ENCODE measurements at places on chromosomes 6 and 20.

GRCh38 chr6:159059885-159060506 is 15.2 kb upstream of the TAGAP start:
- DNase-seq, result no peak

DNA sequence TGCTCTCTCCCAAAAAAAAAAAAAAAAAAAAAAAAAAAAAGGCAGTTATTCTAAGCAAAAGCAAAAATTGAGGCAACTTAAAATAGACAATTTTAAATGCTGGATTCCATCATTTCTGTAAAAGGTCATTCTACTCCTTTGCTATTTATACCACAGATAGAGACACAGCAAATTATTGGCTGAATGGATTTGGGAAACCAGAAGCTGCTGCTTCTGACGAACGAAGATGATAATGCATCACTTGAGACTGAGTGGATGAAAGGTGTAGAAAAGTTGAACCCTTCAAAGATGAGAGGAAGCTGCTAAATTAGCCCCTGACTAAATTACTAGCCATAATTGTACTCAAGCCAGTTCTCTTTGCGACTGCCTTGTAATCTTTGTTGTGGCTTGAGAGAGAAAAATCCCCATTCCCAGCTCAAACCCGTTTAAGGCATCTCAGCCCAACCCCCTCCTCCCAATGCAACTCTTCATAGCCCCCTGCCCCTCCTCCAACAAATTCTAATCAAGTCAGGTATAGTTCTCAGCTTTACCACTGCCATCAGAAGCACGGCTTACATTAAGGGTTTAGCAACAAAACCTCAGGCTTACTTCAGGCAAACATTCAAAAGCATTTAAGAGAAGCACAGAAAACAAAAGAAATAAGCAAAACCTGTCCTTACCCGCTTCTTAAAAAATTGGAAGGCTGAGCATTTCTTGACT is 1.0 kb downstream of the SGK1 start:
- DNase-seq, result no peak

DNA sequence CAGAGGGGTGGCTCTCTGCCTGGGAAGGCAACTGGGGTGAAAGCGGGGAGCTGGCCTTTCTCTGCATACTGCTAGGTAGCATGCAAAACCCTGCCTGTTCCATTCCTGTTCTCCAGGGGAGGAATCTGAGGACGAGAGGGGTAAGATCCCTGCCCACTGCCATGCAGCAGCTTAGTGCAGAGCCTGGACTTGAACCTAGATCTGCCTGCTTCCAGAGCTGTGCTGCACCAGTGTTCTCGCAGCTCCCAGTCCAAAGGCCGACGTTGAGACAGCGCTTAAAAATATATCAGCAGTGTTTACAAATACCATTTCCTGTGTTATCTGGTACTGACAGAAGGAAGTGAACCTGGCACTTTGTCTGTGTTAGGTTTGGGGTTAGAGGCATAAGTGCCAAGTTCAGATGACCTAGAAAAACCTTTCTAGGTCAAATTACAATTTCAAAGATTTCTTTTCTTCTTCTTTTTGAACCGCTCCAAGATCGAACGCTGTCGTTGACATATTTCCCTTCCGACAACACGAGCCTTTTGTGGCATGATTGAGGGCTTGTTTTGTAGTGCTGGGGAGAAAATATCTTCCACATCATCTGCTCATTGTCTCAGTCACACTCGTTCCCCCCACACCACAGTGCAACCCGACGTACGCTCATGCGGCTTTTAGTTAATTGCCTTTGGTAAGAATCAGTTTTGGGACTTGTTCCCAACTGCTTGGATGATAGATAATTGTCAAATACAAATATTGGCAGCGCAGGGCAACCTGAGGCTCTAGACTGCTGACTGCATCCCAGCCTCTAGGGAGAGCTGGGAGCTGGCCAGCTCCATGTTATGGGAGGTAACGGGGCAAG is 44.6 kb downstream of the TOX2 start:
- DNase-seq, result no peak

DNA sequence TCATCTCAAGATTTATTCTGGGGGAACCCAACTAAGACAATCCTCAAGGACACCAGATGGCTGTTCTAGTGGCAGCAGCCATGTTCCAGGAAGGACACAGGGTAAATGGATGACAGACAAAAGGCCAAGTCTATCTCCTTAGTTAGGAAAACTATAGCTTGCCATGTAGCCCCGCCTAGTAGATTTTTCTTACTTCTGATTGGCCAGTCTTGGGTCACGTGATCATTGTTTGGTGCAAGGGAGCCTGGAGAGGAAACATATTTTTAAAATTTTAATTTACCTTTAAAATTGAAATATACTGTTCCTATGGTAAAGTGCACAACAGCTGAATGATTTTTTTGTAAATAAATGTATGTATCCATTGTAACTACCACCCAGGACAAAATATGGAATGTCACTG is 4.4 kb upstream of the KCNS1 start:
- DNase-seq, result no peak

DNA sequence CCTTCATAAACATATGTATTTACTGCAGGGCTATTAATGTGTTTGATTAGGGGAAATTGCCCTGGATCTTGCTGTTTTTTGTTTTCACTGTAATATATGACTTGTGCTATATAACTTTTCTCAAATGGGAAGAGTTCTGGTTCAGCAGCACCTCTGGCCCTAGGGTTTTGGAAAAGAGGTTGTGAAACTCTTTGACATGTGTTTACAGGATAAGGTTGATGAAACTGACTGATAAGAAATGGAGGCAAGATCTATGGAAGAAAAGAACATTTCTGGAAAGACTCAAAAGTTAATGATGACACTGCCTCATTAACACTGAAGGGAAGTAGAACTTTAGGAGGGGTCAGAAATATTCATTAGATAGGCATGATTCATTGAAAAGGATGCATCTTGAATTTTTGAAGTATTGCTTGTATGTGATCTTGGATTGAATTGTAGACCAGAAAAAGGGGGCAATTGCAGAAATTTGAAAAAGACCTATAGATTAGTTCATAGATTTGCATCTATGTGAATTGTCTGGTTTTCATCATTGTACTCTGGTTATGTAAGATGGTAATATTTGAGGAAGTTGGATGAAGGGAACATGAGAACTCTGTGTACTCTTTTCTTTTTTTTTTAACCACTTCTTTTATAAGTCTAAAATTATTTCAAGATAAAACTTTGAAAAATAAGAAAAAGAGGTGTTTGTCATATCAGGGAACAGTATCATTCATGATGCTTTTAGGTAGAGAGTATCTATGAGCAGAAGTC is 54.0 kb downstream of the UTRN start:
- no peak for DNase-seq

DNA sequence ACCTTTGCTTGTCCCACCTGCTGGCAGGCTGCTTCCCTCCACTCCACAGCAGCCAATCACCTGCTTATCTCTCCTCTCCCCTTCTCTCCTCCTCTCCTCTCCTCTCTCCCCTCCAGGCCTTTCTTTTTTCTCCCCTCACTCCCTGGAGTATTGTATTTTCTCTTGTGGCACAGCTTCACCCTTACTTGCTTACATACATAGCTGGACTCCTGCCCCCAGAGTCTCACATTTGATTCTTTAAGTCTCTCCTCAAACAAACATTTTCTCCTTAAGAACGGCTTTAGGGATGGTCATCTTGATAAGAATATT is 3.6 kb upstream of the LY86 start:
- DNase-seq, result no peak

- no peak for DNase-seq
Measured at GRCh38 chr20:21190869-21191268, 65.0 kb downstream of the KIZ start.

DNA sequence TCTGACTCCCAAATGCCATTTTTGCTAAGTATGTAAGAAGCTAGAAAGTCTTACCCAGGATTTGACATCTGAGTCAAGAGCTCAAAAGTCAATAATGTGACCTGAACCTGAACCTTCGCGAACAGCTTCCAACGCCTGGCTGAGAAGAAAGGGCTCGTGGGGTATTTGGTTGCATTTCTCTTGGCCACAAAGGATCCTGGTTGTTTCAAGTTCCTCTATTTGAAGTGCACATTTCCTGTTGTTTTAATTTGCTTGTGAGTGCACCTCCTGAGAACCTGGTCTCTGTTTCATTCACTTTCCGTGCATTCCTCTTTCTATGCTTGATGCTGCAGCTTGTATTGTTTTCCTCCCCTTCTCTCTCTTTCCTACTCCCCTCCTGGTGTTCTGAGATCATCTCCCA is 212.5 kb downstream of the FOXA2 start:
- no peak for DNase-seq

GRCh38 chr6:80227545-80228105 is 121.2 kb downstream of the BCKDHB start:
- DNase-seq, result no peak

GRCh38 chr6:99979953-99980352 is 14.1 kb downstream of the MCHR2 start:
- no peak for DNase-seq

DNA sequence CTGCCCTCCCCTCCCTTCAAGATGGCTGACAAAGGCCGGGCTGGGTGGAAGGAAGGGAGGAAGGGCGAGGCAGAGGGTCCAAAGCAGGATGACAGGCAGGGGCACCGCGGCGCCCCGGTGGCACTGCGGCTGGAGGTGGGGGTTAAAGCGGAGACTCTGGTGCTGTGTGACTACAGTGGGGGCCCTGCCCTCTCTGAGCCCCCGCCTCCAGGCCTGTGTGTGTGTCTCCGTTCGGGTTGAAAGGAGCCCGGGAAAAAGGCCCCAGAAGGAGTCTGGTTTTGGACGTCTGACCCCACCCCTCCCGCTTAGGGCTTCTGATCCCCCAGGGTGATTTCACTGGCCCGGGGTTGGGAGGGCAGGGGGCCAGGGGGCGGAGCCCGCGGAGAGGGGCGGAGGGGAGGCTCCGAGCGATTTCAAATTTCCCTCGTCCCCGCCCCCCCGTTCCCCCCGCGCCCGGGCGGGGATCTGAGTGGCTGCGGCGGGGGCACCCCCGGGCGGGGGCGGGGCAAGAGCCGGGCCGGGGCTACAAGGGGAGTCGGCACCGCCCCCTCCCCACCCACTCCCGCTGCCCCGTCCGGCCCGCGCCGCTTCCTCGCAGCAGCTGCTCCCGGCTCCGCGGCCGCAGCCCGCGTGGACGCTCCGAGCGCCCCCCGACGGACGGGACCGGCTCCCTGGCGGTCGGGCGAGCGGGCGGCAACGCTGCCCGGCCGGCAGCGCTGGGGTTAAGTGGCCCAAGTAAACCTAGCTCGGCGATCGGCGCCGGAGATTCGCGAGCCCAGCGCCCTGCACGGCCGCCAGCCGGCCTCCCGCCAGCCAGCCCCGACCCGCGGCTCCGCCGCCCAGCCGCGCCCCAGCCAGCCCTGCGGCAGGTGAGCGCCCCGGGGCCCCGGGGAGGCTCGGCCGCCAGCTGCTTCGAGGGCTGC is at the start of gene DNMT3B:
Gene DNMT3B (plus strand): TSS at position 555 of the 923 bp plus-strand sequence. CDS start 17,939 bp downstream, outside the sequence.
- DNase-seq, result peak; percentile 59

GRCh38 chr20:316316-317068 is 8.9 kb upstream of the SOX12 start:
- DNase-seq, result no peak

DNA sequence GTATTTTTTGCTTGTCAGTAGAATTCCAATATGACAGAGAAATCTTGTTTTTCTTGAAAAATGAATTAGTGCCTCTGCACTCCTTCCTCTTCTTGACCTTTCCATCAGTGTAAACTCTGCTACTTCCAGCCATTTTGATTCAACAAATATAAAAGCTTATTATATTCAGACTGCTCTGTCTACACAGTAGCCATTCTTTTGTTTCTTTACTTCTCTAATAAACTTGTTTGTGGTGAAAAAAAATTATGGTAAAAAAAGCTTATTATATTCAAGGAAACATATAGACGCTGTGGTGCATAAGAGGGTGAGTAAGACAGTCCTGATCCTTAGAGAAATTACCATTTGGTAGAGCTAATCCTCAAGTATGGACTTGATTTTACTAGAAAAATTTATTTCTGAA is 11.6 kb downstream of the CAGE1 start:
- no peak for DNase-seq

- DNase-seq, result no peak
Measured at GRCh38 chr20:47216819-47217410, 139.6 kb downstream of the ZMYND8 start.

DNA sequence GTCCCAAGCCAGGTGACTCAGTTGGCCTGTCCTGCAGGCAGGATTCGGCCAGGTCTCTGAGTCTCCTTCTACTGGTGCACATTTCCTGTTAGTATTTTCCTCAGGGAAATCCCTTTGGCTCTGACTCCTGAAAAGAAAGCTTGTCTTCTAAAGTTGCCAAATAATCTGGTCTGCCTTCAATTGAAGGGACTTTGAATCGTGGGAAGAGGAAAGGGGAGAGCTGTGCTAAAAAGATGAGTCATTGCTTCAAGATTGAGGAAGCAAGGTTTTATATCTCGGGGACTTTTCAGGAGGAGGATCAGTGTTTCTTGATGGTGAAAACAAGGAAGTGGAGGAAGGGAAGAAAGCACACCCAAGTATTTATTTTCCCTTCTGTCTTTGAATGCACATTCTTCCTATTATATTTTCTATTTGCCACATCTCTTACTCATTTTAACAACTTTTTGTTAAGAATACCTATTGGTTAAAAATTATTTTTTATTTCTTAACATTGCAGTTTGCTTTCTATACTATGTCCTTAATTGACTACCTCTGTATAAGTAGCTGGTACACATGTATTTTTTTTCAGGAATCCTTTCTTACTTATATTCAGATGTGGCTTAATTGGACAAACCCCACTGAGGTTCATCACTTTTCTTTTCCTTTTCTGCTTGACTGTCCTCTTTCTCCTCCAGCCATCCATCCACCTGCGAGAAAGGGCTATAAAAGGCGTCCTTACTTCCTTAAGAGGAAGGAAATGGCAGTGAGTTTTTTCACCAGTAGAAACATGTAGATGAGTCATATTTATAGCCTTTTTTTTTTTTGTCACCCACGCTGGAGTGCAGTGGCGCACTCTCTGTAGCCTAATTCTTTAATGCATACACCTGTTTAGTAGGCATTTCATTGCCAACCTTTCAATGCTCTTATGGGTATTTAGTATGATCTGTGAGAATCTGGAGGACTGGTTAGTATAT is 15.0 kb upstream of the IFNGR1 start:
- DNase-seq, result no peak

GRCh38 chr6:62265906-62266525 is 20.0 kb downstream of the KHDRBS2 start:
- DNase-seq, result no peak

GRCh38 chr6:14652536-14652935 is 535.0 kb downstream of the CD83 start:
- no peak for DNase-seq

DNA sequence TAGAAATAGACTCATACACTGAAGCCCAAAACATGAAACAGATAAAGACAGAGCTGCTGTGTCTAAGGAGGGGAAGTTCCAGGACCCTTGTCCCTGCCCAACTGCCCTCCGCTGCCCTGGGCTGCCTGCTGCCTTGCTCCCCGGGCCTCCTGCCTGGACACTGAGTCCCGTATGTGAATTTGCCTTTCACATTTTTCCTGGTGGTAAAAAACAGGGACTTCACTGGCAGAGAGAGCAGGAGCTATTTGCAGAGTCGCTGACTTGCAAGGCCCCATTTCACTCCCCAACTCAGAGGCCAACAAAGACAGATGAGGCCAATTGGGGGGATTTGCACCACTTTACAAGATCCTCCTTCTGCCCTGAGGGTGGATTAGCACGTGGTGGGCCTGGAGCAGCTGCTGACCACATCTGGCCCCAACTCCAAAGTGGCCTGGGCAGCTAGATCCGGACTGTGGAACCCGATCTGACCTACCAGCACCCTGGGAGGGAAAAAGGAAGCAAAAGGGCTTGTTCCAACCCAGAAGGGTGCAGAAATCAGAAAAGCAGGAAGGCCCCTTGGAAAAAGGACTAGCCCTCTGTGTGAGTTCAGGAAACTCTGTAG is 61.4 kb downstream of the NOL4L start:
- DNase-seq, result no peak

- no peak for DNase-seq
Measured at GRCh38 chr6:82823361-82823760, 242.3 kb downstream of the UBE3D start.

- no peak for DNase-seq
Measured at GRCh38 chr6:101486124-101486523, 92.6 kb downstream of the GRIK2 start.
